ENCODE measurements at places on chromosomes 2 and 18. TPM values are rescaled to one million over a fixed set of nuclear protein-coding genes. Genes with fewer than 3 reads are reported as not detected.

Gene DES
- 4.3 TPM for polyA plus RNA-seq

GRCh38 chr2:119242276-119243119 is 18.9 kb downstream of the STEAP3 start:
- DNase-seq = no peak

GRCh38 chr2:188307850-188308283 is 16.2 kb downstream of the GULP1 start:
- no peak for DNase-seq

DNA sequence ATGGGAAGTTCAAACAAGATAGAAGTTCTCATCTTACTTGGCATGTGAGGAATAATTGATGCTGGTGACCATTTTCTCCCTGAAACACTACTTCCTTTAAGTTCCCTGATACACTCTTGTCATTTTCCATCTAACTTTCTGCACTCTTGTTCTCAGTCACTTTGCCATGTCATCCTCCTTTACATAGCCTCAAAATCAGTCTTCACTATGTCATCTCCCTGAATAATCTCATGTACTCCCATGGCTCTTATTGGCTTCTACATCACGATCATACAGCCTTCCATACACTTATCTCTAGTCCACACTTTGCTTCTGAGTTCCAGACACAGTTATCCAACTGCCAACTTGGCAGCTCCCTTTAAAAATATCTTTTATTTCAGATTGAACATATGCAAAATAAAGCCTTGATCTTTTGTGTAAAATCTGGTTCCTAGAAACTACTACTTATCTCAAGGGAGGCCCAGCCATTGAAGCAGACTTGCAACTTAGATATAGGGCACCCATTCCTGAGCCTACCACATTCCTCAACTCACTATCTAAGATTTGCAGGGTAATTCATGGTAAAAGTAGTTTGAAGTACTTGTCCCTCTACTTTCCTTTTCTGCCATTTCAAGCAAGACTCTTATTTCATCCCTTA is 1070.2 kb upstream of the NXPH2 start:
- no peak for DNase-seq

Measured in H1 (cell line).